ENCODE measurements at places on chromosomes 4 and X.

GRCh38 chr4:113603911-113604310 lies 157.6 kb downstream of the CAMK2D start:
- DNase-seq = no peak

DNA sequence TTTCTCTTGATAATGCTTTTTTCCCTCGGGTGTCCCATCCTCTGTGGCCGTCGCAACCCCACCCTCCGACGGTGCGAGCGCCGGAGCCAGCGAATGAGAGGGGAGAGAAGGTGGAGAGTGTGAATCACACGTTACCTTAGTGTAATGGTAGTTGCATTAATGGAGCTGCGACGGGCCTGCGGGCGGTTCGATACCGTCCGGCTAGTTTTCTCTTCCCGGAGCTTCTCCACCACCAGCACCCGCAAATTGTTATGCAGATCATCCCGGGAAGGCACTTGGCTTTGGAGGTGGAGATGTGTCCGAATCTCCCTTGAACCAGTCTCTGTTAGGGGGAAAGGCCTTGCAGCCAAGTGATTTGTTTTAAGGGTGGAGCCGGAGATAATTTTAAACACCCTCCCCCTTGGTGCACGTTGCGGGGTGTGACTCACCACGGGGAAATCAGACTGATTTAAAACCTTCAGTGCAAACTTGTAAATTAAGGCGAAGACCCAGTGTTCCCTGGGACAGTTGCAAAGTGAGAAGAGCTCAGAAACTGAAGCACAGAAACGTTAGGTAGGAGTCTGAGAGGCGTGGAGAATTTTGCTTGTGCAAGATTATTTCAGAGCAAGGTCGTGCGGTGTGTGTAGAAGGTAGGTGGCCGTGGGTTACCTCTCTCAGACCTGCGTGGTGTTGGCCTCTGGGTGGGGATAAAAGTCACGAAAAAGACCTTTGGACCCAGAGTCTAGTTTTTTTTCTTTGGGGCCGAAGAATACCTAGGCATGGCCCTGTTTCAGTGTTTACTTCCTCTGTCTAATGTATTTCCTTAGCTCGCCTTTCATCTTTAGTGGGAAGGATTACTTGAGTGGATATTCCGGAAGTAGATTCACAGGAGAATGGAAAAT lies 1.3 kb downstream of the AFF1 start:
- peak; percentile 88 for DNase-seq

DNA sequence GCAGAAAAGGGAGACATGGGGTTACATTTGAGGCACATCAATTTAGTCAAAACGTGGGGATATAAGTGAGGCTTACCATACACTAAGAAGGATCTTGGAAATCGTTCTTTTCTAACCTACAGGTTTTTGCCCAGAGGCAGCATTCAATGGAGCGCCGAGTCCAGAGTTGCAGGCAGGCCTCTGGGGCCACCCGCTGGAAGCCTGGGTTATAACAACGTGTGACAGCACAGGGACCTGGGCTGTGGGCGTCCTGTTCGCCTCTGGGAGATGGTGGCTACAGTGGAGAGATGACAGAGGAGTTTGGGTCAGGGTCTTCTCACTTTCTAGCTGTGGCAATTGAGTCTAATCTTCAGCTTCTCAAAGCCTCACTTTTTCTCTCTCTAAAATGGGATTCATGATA lies 53.9 kb downstream of the ENPP6 start:
- peak; percentile 21 for DNase-seq

GRCh38 chrX:56314334-56314733 lies 82.2 kb downstream of the KLF8 start:
- no peak for DNase-seq

DNA sequence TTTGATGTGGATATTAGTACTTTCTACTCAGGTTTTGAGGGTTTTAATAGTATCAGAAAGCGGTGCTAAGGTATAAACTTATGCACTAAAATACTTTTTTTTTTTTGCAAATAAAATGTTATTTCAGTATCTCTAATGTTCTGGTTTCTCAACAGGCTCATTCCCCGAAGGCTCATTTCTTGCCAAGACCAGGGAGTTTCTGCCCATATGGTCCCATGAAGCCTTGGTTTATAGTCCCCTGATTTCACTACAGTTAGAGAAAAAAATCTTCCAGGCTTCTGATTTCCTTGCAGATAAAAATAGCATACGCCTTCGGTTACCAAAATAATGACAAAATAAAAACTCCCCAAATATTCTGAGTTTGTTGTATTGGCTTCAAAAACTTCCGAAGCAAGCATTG lies 814.2 kb upstream of the PABPC4L start:
- DNase-seq = no peak

GRCh38 chrX:11558972-11559371 lies 106.7 kb downstream of the ARHGAP6 start:
- no peak for DNase-seq

GRCh38 chrX:95318882-95319281 lies 1365.8 kb upstream of the DIAPH2 start:
- peak; percentile 1 for DNase-seq

- DNase-seq = no peak
These were observed 98.1 kb downstream of the DCTD start for GRCh38 chr4:182818926-182819730.

DNA sequence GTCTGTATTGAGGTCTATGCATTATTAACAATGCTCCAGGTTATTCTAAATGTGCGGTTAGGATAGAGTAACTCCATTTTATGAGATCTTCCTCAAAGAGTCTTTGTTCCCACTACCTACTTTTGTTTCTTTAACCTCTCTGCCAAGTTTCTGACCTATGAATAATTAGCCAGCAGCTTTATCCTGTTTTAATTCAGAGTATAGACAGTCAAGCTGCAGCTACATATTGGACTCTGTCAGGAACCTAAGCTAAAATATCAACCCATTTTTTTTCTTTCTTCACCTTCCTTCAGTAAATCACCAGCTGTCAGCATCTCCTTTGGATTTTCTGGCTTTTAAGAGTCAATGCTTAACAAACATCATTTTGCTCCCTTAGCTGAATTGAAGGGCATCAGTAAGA lies 72.3 kb downstream of the TMEM47 start:
- DNase-seq = no peak

DNA sequence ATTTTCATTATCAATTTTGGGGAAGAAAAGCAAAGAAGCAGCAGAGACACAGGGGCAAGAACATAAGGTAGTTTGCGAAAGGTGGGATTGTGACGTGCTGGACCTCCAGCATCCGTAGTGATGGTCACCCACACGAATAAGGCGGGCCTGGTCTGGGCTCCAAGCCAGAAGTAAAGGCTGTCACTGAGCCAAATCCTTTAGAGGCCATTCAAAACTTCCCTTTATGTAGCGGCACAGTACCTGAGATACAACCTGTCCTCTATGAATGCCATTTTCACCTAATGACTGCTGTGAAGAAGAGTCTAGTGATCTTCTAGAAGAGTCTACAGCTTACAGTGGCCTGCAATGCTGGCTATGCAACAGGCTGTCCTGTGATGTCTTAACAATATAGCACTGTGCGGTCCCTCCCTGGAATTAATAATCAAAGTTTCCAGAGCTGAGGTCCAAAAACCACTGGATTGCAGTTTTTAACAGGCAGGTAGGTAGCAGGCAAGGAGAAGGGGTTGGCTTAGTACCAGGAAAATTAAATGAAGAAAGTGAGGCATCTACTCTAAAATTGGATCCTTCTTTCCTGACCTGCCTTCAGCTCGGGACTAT lies 56.2 kb downstream of the TRIML1 start:
- DNase-seq = no peak

DNA sequence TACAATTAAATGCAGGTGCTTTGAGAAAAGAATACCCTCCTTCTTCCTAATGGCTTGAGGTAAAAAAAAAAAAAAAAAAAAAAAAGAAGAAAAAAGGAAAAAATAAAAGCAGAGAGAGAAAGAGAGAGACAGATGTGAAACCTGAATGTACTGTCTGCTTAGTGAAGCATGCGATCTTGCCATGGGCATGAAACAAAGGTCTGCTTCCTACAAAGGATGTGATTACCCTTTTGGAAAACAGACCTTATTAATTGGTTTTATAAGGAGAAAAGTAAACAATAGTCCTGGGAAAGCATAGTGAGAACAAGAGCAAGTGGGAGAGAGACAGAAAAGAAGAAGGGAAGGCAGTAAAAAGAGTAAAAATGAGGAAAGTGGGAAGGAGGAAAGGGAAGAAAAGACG lies 526.1 kb upstream of the PABPC4L start:
- DNase-seq = no peak

DNA sequence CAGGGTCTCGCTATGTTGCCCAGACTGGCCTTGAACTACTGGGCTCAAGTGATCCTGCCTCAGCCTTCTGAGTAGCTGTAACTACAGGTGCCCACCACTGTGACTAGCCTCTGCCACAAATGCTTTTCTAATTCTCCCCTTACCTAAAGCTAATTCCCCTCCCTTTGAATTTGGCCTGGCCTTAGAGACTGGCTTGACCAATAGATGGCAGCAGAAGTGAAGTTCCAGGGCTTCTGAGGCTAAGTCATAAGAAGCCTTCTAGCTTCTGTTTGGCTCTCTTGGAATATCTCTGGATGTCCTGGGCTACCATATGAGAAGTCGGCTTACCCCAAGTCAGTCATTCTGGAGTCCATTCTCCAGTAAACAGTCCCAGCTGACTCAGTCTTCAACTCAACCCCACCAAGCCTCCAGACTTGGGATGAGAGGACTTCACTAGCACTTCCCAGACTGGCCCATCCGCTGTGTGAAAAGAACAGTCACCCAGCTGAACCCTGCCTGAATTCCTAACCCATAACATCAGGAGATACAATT lies 61.0 kb downstream of the HPRT1 start:
- peak; percentile 69 for DNase-seq

GRCh38 chrX:104566681-104567501 lies 892 bp downstream of the IL1RAPL2 start:
- no peak for DNase-seq

DNA sequence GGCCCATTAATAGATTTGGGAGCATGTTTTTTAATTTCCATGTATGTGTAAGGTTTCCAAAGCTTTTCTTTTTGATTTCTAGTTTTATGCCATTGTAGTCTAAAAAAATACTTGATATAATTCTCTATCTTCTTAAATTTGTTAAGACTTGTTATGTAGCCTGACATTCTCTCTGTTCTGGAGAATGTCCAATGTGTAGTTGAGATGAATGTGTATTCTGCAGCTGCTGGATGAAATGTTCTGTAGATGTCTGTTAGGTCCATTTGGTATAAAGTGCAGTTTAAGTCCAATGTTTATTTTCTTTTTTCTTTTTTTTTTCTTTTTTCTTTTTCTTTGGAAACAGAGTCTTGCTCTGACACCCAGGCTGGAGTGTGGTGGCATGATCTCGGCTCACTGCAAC lies 378.5 kb upstream of the MAD2L1 start:
- DNase-seq = no peak

- DNase-seq = no peak
These were observed 93.0 kb upstream of the DKK2 start for GRCh38 chr4:107129076-107129475.

DNA sequence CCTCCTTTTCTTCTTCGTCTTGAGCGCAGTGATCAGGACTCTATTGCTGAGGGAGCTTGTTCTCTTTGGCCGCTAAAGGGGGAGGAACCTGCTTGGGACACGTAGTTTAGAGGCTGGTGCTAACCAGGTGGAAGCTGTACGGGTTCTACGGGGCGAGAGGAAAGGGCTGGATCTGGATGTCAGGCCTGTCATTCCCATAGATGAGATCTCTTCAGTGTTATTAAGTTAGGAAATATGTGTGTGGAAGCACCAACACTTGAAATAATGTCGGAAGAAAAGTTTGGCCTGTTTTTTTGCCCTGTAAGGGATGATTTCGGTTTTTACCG lies 643 bp downstream of the SRP72 start:
- DNase-seq = peak; percentile 48

DNA sequence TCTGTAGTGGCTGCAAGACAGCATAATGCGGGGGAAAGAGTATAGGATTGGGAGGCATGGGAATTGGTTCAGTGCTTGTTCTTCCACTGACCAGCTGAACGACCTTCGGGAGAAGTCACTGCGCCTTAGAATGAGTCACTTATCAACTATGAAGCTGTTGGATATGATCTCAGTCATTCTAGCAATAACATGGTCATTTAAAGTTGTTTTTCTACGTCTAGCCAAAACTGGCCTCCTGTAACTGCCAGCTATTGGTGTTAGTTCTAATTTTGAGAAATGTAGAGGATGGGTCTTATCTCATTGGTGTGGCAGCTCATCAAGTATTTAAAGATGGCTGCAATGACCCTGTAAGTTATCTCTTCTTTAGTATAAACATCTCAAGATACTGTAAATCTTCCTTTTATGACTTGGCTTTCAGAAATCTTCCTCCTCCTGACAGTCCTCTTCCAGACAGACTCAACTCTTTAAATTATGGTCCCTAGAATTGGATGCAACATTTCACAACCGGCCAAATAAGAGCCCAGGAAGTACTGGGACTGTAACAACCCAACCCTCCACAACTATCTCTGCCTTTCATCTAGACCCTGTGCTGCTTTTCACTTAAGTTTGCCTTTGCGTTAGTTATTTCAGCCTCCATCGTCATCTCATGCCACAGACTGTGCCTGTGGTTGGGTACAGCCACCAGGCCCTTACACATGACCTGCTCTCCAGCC lies 243.3 kb downstream of the CBR4 start:
- DNase-seq = peak; percentile 84

All from iris pigment epithelial cell (primary cell).